ENCODE measurements at places on chromosomes 2 and 18.

- DNase-seq, result no peak
- H3K27ac ChIP-seq, result no peak overlapping the region
- H3K4me3 ChIP-seq, result no peak overlapping the region
- peaks cover 16% of the 10 kb centered on the region for H3K36me3 ChIP-seq
- H3K27me3 ChIP-seq, result no peaks in the 10 kb centered on the region
These were observed 24.0 kb downstream of the IL1B start for GRCh38 chr2:112812318-112813267.

GRCh38 chr2:173286153-173286809 is 68.4 kb upstream of the CDCA7 start:
- DNase-seq, result no peak
- no peaks in the 10 kb centered on the region for H3K36me3 ChIP-seq
- no peak overlapping the region for H3K27ac ChIP-seq
- no peak overlapping the region for H3K4me3 ChIP-seq
- no peaks in the 10 kb centered on the region for H3K27me3 ChIP-seq

DNA sequence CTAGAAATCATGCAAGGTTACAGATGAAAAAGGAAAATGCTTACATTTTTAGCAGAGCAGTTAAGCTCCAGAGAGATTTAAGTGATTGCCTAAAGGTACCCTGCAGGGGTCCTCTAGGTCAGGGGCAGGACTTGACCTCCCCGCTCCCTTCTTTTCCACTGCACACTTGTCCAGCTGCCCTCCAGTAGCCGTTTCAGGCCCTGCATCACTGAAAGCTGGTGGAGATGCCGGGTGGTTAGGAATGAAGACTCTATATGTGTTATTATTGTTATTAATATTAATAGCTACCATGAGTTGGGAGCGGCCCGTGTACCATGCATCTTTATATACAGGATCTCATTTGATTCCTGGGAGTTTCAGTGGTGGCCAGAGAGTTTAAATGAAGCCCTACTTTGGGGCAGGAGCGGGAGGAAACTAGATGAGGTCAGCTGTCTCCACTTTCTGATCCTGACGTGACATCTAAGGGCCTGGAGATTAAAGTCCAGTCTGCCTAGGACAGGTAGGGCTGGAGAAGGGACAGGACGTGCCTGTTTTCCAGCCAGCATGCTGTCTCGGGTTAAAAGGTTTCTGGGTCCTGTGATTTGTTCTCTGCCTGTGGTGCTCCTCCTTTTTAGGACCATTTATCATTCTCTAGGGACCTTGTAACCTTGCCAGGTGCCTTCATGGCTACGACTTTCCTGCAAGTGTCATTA is 2.1 kb downstream of the TMEM37 start:
- no peak overlapping the region for H3K27ac ChIP-seq
- no peak overlapping the region for H3K4me3 ChIP-seq
- H3K36me3 ChIP-seq, result no peaks in the 10 kb centered on the region
- H3K4me1 ChIP-seq, result peaks cover 3% of the 10 kb centered on the region
- no peak for DNase-seq
- peaks cover 45% of the 10 kb centered on the region for H3K27me3 ChIP-seq

DNA sequence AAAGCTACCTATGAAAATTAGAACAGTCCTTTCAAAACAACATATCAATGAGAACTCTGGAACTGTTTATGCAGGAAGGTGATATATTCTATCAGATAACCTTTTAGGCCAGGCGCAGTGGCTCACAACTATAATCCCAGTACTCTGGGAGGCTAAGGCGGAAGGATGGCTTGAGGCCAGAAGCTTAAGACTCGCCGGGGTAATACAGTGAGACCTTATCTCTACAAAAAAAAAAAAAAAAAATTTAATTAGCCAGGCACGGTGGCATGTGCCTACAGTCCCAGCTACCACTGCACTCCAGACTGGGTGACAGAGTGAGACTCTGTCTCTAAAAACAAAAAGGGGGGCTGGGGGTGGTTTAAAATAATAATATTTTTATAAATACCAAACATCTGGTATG is 77.9 kb downstream of the OSBPL1A start:
- no peaks in the 10 kb centered on the region for H3K27me3 ChIP-seq
- H3K4me1 ChIP-seq, result no peaks in the 10 kb centered on the region
- no peaks in the 10 kb centered on the region for H3K36me3 ChIP-seq
- H3K4me3 ChIP-seq, result no peak overlapping the region
- DNase-seq, result no peak
- H3K27ac ChIP-seq, result no peak overlapping the region

DNA sequence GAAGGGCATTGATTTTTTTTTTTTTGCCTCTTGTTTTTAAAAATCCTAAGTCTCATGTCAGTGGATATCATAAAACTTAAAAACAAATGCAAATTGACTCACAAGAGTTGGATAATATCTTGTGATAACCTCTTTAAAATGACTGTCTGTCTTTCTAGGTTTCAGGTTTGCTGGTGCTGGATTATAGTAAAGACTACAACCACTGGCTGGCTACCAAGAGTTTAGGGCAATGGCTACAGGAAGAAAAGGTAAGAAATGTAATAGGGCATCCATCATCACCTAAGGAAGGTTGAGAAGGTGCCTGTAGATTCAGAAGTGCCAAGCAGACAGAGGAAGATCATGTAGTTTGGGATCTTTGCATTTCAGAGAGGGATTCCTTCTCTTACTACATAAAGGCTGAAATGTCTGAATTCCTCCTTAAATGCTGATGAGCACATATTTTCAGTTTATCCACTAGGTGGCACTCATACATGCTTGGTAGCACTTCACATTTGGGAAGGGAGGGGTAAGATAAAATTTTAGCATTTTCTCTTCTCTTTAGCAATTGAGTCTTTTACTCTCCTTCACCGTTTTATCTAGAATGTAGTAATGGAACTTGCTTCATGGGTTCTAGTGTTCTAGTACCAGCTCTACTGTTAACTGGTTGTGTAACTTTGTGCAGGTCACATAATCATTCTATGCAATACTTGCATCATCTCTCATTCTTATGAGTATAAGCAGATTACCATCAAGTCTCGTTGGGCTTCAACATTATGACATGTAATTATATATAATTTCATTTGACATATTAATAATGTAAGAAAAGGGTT is 21.1 kb downstream of the CPS1 start:
- no peaks in the 10 kb centered on the region for H3K36me3 ChIP-seq
- no peaks in the 10 kb centered on the region for H3K27me3 ChIP-seq
- H3K27ac ChIP-seq, result no peak overlapping the region
- no peaks in the 10 kb centered on the region for H3K4me1 ChIP-seq
- no peak for DNase-seq
- no peak overlapping the region for H3K4me3 ChIP-seq

- no peaks in the 10 kb centered on the region for H3K27me3 ChIP-seq
- DNase-seq, result no peak
- peaks cover 3% of the 10 kb centered on the region for H3K36me3 ChIP-seq
- no peak overlapping the region for H3K4me3 ChIP-seq
These were observed 845 bp downstream of the EML4 start for GRCh38 chr2:42169874-42170521.

- H3K36me3 ChIP-seq, result no peaks in the 10 kb centered on the region
- H3K4me3 ChIP-seq, result no peak overlapping the region
- peaks cover 5% of the 10 kb centered on the region for H3K4me1 ChIP-seq
- no peak overlapping the region for H3K27ac ChIP-seq
- H3K27me3 ChIP-seq, result peaks cover 21% of the 10 kb centered on the region
These were observed 27.7 kb upstream of the FRZB start for GRCh38 chr2:182894174-182894573.

DNA sequence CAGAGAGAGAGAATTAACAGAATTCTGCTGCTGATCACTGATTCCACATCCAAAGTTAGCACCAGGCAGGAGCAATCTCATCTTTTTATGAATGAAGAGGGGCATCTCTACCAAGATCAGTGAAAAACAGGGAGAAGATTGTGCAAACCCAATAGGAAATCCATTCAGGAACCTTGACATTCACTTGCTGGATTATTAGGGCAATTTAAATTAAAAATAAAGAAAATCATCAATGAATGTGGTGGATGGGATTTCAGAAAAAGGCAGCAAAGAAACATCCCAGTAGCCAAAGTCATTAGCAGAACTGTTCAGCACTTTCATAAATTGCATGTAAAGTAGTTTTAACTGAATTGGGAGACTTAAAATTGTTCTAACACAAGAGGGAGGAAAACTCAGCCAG is 423.2 kb downstream of the TGIF1 start:
- H3K36me3 ChIP-seq, result no peaks in the 10 kb centered on the region
- H3K4me3 ChIP-seq, result no peak overlapping the region
- H3K27me3 ChIP-seq, result peaks cover 24% of the 10 kb centered on the region
- no peak for DNase-seq
- no peaks in the 10 kb centered on the region for H3K4me1 ChIP-seq

- H3K27ac ChIP-seq, result no peak overlapping the region
- H3K36me3 ChIP-seq, result no peaks in the 10 kb centered on the region
- DNase-seq, result no peak
- H3K4me1 ChIP-seq, result no peaks in the 10 kb centered on the region
- peaks cover 27% of the 10 kb centered on the region for H3K27me3 ChIP-seq
- H3K4me3 ChIP-seq, result no peak overlapping the region
These were observed 92.0 kb upstream of the MSH2 start for GRCh38 chr2:47310801-47311560.

DNA sequence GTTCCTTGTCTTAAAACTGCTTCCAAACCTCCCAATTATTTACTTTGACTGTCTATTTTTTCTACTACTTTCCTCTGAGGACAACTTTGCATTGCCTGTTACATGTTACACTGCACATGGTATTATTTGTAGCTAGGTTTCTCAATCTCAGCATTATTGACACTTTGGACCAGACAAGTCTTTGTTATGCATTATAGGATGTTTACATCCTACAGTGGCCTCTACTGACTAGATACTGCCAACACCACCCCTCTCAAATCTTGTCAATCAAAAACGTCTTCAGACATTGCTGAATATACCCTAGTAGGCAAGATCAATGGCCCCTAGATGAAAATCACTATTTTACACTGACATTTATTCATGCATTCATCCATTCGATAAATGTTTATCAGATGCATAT is 129.6 kb upstream of the DNAJC10 start:
- no peaks in the 10 kb centered on the region for H3K36me3 ChIP-seq
- no peak overlapping the region for H3K4me3 ChIP-seq
- H3K27ac ChIP-seq, result no peak overlapping the region

GRCh38 chr2:81304154-81304830 is 999.7 kb upstream of the LRRTM1 start:
- no peaks in the 10 kb centered on the region for H3K27me3 ChIP-seq
- H3K27ac ChIP-seq, result no peak overlapping the region
- no peak for DNase-seq
- H3K4me1 ChIP-seq, result no peaks in the 10 kb centered on the region
- H3K36me3 ChIP-seq, result no peaks in the 10 kb centered on the region
- no peak overlapping the region for H3K4me3 ChIP-seq

GRCh38 chr2:224971214-224971613 is 71.1 kb downstream of the DOCK10 start:
- no peak for DNase-seq
- peak overlapping the region; percentile 3 for H3K27ac ChIP-seq
- H3K27me3 ChIP-seq, result no peaks in the 10 kb centered on the region
- no peak overlapping the region for H3K4me3 ChIP-seq
- H3K36me3 ChIP-seq, result peaks cover 15% of the 10 kb centered on the region
- peaks cover 63% of the 10 kb centered on the region for H3K4me1 ChIP-seq

DNA sequence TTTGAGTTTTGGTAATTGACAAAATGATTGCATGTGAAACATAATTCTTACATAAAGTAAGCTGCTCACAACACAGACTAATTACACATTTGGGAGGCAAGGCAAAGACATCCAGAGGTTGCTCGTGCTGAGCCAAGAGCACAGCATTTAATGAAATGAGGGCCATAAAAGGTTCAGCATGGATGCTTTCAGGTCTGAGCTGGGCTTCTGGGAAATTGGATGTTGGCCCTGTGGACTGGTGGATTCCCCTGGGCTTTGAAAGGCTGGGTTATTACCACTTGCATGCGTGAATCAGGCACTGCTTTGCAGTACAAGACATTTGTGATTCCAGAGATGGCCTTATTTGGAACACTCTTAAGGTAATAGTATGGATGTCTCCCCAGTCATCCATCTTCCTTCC is 533.5 kb upstream of the NRP2 start:
- no peaks in the 10 kb centered on the region for H3K27me3 ChIP-seq
- no peak for DNase-seq
- no peak overlapping the region for H3K27ac ChIP-seq
- no peaks in the 10 kb centered on the region for H3K4me1 ChIP-seq

DNA sequence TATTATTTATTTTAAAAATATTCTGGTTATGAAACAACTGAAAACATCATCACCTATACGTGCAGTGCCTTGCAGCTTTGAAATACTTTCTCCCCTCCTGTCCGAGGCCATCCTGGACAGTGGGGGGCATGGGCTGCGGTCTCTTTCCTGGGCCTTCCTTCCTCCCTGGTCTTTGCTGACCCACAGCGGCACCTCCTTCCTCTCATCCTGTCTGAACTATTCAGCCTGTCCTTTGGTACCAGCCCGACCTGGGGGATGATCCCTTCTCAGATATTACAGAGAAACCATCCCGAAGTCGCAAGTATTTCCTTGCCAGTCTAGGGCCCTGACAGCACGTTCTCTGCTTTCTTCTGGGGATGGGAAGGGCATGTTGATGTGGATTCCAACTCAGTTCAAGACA is 736.6 kb upstream of the HS6ST1 start:
- no peak for DNase-seq
- no peaks in the 10 kb centered on the region for H3K27me3 ChIP-seq
- no peaks in the 10 kb centered on the region for H3K36me3 ChIP-seq
- no peak overlapping the region for H3K27ac ChIP-seq
- H3K4me1 ChIP-seq, result no peaks in the 10 kb centered on the region

GRCh38 chr2:121868652-121869051 is 113.2 kb downstream of the TSN start:
- H3K27me3 ChIP-seq, result peaks cover 2% of the 10 kb centered on the region
- DNase-seq, result no peak
- H3K4me1 ChIP-seq, result no peaks in the 10 kb centered on the region
- no peaks in the 10 kb centered on the region for H3K36me3 ChIP-seq

- no peak overlapping the region for H3K27ac ChIP-seq
- H3K27me3 ChIP-seq, result peaks cover 40% of the 10 kb centered on the region
- H3K36me3 ChIP-seq, result peaks cover 39% of the 10 kb centered on the region
- no peak overlapping the region for H3K4me3 ChIP-seq
- peaks cover 41% of the 10 kb centered on the region for H3K4me1 ChIP-seq
These were observed 33.4 kb upstream of the ATP8B1 start for GRCh38 chr18:57836557-57836956.

DNA sequence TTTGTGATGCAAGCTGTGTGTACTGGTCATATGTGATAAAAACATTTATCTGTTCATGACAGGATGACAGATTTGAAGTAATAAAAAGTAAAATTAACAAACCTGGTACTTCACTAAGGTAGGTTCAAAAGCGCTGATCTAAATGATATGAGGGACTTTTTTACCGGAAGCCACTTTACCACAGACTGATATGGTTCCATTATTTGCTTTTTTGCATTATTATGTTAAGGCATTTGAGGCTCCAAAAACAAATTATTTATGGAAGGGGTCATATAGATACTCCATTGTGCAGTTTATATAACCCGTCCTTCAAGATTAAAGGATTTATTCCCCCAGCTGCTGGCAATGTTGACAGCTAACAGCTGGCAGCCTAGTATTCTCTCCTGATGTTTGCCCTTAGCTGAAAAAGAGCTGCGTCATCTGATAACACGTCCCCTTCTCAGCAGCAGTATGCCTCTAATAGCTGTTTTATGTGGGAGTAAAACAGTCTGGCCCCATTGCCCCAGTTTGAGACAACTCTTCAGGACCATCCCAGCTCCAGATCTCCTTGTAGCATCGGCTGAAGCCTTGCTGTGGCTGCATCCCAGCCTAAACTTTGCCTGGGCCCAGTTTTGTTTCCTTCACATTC is 84.8 kb upstream of the XIRP2 start:
- H3K27me3 ChIP-seq, result no peaks in the 10 kb centered on the region
- H3K4me1 ChIP-seq, result no peaks in the 10 kb centered on the region
- no peak overlapping the region for H3K27ac ChIP-seq
- no peak for DNase-seq
- H3K4me3 ChIP-seq, result no peak overlapping the region

GRCh38 chr2:190781604-190782198 is 98.9 kb upstream of the GLS start:
- peak; percentile 63 for DNase-seq
- no peak overlapping the region for H3K4me3 ChIP-seq
- H3K27ac ChIP-seq, result no peak overlapping the region
- peaks cover 5% of the 10 kb centered on the region for H3K4me1 ChIP-seq
